Vagina (tissue), 2 donors: ENCODE measurements at places on chromosomes 16 and 17.

DNA sequence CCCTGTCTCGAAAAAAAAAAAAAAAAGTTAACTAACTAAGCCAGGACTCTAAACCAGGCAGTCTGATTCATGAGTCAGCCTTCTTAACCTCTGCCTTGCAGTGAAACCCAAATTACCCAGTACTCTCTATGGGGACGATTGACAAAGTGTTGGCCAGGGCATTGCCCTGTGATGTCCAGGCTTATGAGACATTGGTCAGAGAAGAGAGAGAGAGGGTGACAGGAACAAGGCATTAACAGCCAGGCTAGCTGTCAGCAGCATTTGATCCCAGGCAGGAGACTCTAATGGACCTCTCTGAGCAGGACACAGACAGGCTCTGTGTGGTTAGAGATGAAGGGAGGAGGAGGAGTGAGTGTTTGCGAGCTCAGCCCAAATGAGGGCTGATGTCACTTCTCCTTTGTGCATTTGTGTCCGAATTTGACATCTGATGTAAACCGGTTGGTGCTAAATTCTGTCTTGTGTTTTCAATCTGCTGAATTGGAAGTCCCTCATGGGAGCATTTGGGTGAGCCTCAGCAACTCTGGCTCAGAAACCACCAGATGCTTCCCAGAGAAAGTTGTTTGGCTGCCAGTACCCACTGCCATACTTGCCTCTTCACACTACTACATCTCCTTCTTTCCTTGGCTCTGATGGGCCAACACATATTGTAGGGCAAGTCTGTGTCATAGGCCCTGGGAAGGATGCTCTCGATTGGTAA is 4.3 kb upstream of the MYL4 start:
- DNase-seq = peak; percentile 89

- DNase-seq = no peak
Measured at GRCh38 chr17:75779987-75780889, 4.4 kb upstream of the UNK start.

DNA sequence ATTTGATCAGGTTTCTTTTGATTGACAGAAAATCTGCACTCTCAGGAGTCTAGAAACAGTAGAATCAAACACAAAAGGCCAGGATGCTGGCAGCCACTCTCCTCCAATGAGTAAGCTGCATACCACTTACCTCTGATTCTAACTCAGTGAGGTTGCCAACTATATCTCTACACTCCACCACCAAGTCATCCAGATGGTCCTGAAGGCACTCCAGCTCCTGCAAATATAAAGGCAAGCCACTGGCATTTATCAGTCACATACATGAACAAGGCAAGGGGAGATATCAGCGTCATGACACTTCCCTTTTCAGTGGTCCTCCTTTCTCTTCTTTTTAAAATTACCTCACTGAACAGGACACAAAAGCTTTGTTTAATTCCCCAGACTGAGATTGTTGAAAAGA is 53.1 kb upstream of the CLEC18B start:
- no peak for DNase-seq

GRCh38 chr17:52235516-52235915 is 77.0 kb upstream of the CA10 start:
- no peak for DNase-seq

DNA sequence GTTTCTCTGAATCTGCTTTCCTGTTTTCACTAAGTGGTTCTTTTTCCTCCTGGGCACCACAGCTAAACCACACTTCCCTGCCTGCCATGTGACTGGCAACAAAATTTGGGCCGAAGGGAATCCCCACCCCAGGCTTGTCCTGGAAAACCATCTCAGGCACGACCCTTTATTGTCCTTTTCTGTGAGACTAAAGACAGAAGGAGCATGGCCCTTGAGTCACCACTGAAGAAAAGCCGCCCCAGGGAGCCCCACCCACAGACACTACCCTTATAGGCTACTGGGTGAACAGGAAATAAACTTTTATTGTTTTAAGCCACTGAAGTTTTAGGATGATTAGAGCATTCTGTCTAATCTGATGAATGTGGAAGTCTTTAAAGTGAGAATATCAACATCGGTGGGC is 88.6 kb upstream of the BRD7 start:
- DNase-seq = no peak

DNA sequence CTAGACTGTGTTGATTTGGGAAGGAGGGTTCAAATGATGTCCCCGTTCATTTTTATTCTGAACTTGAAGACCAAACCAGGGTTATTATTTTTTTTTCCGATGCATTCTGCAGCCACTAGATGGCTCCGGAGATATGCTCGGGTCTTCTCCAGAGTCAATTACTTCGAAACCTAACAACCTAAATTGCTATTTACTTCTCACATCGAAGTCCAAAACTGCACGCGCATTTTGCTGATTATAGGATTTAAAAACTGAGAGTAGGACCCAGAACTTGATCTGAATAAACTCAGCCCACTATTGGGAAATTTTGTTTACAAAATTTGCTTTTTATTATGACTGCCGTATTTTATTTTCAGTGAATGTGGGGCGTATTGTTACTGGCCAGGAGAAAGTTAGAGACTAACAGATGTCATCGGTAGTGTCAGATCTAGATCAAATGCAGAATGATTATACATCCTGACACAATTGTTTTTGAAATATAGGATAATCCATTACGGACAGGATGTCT is 263.8 kb downstream of the HS3ST3A1 start:
- DNase-seq = no peak

- no peak for DNase-seq
Measured at GRCh38 chr16:25260416-25260815, 2.8 kb upstream of the ZKSCAN2 start.

DNA sequence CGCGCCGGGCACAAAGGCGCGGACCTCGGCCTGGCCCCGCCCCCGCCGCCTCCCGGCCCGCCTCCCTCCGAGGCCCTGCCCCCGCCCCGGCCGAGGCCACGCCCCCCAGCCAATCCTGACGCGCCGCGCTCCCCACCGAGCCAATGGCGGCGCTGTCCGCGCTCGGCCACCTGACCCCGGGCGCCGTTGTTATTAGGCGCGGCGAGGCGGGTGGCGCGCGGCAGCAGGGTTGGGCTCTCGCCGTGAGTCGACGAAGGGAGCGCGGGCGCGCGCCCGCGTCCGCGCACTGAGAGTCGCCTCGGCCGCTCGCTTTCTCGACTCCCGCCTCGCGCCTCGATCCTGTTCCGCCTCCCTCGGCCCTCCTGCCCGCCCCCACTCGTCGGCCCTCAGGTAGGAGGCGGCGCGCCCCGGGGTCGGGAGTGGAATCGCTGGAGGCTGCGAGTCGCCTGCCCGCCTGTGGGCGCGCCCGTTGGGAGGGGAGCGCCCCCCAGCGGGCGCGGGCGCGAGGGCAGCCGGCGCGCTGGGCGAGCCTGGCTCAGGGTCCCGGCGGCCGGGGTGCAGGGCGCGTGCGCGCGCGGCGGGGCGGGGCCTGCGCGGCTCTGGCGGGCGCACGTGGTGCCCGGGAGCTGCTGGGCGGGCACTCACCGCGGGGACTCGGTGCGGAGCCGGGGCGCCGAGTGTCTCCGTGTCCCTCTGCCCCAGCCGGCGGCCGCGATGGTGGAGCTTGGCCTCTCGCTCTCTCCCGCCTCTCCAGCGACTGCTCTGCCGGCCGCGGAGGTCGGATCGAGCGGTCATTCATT is 405 bp upstream of the CBLN1 start:
- DNase-seq = no peak

DNA sequence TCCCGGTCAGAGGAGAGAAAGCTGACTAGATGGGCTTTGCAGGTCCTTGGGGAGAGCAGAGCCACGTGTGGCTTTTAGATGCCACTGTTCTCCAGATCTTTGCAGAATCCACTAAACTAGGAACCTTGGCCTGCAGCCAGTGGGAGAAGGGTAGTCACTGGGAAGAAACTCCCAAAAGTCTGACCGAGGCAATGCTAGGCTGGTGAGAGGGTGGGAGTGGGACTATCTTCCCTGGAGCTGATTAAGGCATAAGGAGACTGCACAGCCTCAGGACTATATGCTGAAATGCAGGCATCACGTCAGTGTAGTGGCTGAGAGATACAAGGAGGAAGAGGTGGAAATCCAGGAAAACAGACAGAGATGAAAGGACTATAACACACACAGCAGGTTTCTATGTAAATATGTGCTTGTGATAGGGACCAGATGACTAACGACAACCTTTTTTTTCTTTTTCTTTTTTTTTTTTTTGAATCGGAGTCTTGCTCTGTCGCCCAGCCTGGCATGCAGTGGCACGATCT is 2.2 kb upstream of the GSDMA start:
- no peak for DNase-seq

GRCh38 chr16:79297805-79298204 is 302.7 kb downstream of the MAF start:
- DNase-seq = no peak

GRCh38 chr17:49443862-49444261 is 29.2 kb upstream of the PHB1 start:
- DNase-seq = no peak

DNA sequence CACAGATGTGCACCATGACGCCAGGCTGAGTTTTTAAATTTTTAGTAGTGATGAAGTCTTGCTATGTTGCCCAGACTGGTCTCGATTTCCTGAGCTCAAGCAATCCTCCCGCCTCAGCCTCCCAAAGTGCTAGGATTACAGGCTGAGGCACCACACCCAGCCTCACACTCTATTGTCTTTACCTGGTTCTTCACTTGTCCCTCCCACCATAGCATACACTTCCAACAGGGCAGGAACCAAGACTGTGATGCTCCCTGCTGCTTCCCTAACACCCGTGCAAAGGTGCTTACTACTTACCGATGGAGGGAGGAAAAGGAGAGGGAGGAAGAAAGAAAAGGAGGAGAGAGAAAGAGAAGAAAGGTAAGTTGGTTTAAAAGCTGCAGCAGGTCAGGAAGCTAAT is 41.4 kb upstream of the MEIOC start:
- DNase-seq = no peak

DNA sequence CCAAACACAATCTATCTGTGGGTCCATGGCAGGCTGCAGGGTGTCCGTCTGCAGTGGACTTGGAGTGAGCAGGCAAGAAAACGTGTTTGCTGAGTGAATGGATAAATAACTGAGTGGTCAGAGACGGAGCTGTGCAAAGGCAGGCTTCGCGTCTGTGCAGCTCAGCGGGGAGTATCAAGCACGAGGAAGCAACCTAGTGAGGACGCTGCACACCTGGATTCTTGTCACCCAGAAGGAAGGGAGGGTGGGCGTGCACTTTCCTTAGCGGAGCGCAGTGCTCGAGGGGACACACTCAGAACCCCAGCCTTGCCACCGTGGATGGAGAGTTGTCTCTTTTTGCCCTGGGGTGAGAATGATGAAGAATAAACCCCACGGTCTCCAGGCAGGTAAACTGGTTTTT is 1.5 kb upstream of the RCVRN start:
- no peak for DNase-seq

- DNase-seq = no peak
Measured at GRCh38 chr17:74730491-74731346, 6.3 kb upstream of the RAB37 start.
